Keratinocyte (primary cell): ENCODE measurements at places on chromosomes 6 and 20. TPM values are rescaled to one million over a fixed set of nuclear protein-coding genes. Genes with fewer than 3 reads are reported as not detected.

DNA sequence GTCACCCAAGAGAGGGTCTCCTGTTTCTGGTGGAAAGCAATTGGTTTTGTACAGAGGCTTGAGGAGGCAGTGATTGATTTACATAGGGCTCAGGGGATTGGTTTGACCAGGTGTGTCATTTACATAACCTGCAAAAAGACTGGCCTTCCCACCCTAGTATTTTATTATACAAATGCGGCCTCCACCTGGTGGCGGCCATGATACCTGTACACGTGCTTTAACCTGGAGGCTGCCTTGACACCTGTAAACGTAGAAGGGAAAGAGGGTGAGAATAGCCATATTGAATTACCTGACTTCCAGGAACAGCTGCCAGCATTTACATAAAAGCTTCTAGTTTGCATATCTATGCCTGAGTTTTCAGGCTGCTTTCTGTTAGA is 48.7 kb downstream of the HLA-DPB1 start:
- DNase-seq: no peak

DNA sequence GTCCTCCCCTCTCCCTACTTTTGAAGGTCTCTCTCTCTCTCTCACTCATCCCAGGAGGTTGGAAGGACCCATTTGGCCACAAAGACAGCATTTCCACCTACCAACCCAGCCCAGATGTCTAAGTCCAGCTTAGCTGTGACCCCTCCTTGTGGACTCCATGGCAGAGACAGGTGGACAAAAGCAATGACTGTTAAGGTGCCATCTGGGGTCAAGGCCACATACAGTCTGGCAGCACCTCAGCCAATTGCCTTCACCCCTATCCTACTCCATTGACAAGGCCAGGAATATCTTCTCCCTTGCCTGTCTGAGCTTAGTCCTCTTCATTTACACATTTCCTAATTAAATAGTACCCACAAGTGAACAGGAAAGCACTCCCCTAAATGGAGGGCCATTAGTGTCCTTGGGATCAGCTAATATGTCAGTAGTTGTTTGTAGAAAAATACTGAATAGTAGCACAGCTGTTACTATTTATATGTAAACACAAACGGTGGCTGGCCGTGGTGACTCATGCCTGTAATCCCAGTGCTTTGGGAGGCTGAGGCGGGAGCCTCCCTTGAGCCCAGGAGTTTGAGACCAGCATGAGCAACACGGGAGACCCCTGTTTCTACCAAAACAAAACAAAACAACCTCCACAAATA is 28.8 kb downstream of the GCM1 start:
- DNase-seq: no peak

BTN1A1 gene
- not detected in 3 replicates for polyA plus RNA-seq

LY86 gene
- polyA plus RNA-seq: not detected in 3 replicates

DNA sequence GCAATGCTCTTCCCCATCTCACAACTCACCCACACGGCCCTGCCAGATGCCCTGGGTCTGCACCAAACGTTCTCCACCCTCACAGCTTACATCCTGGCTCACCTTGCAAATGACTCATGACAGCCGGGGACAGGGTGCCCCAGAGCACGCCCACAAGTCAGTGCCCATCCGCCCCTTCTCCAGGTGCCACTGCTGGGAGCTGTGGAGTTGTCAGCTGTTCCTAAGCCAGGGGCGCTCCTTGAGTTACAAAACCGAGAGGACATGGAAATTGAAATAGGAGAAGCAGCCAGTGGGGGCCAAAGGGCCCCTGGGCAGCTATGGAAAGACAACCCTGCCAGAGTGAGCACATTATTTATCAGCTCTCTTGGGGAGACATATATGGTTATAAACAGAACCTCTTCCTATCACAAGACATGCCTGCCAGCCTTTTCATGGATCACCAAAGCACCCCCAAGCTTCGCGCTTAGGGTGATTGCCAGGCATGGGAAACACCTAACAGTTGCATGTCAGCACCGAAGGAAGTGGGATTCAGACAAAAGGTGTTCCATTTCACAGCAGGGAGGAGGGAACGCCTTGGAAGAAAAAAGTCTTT is 236.8 kb downstream of the LY86 start:
- no peak for DNase-seq

- no peak for DNase-seq
Measured at GRCh38 chr20:584161-584970, 25.7 kb downstream of the TCF15 start.

GRCh38 chr6:28251661-28252008 is 434 bp downstream of the ZKSCAN4 start:
- no peak for DNase-seq

DNA sequence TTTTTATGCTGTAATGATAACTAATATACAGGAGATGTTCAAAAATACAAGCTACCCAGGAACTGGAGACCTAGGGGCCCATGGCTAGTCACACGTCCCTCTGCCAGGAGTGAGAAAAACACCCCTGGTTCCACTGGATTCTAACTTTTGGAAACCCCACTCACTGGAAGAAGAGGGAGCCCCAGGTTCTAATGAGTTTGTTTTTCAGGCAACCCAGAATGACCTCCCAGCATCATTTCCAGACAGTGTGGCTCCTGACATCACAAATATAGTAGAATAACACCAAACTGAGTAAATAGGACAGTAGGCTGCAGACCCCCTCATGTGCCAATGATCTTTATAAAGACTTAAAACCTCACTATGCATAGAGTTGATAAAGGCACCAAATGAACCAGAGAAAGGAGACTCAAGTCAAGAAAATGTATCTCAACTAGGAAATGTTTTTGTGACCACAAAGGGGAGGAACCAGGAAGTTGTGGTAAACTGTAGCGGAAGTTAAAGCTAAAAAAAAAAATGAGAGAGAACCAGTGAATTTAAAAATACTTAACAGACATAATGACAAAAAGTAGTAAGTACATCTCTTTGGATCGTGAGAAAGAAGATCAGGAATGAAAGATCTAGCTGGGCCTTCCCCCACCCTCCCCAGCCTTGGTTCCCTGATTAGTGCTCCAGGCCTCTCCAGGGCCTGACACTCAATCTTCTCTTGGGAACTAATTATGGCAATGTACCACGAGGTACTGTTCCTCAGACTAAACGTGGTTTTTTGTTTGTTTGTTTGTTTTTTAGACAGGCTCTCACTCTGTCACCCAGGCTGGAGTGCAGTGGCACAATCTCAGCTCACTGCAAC is 19.8 kb downstream of the HLA-E start:
- no peak for DNase-seq

- DNase-seq: no peak
Measured at GRCh38 chr6:167985911-167986595, 11.4 kb upstream of the KIF25 start.

- DNase-seq: no peak
Measured at GRCh38 chr20:35174458-35175216, 2.8 kb downstream of the PROCR start.

SEL1L2 gene
- polyA plus RNA-seq: not detected in 3 replicates

DNA sequence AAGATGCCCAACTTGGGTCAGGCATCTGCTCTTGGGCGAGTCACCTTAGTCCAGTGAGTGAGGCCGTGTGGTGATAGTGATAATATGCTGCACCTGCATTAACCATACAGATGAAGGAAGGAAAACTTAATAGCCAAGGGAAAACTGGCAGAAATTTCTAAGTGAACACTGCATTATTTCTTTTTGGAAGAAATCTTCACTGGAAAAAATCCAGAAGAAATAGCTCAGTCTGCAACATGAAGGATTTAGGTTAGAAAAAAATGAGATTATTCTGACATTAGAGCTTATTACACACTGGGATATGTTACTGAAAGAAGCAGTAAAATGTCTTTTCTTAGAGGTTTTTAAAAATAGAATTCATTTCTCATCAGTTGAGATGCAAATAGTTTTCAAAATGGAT is 947.3 kb downstream of the KIF16B start:
- DNase-seq: no peak

VGLL2 gene
- not detected in 3 replicates for polyA plus RNA-seq

CFB gene
- 0.84 to 2.9 TPM (median 2.5 TPM) in 3 replicates for polyA plus RNA-seq

DNA sequence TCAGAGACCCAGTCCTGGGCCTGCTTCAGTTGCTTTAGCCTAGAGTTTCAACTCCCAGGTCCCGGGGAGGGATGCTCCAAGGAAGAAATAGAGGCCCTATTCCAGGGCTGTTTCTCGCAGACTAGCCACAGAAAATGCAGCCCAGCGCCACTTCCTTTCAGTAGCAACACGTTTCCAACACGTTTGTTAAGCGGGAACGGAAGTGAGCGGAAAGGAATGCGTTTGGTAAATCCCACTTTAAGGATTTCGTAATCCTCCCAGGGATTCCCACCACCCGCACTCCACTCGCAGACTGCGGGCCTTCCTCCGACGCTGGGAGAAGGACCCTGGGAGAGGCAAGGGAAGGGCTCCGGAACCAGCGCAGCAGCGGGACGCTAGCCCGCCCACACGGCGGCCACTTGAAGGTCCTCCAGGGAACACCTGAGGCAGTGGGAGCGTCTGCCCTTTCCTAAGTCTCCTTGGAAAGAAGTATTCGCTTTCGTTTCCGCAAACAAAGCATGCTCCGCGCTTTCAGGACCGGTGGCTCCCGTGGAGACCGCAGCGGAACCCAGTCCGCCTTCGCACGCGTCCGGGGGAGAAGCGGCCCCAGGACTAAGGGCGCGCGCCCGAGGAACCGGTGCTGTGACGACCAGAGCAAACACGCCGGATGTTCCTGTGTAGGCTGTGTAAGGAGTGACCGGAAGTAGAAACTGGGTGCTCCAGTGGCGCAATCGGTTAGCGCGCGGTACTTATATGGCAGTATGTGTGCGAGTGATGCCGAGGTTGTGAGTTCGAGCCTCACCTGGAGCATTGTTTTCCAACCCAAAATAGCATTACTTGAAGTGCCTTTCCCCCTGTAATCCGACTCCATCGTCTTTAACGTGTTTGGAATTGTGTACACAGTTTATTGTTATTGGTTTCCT is 227.6 kb upstream of the PRSS16 start:
- peak; percentile 77 for DNase-seq

FAM83C gene
- polyA plus RNA-seq: 12.4 to 23.0 TPM (median 12.6 TPM) in 3 replicates

- DNase-seq: peak; percentile 1
Measured at GRCh38 chr6:135423649-135424128, 73.9 kb downstream of the AHI1 start.

DNA sequence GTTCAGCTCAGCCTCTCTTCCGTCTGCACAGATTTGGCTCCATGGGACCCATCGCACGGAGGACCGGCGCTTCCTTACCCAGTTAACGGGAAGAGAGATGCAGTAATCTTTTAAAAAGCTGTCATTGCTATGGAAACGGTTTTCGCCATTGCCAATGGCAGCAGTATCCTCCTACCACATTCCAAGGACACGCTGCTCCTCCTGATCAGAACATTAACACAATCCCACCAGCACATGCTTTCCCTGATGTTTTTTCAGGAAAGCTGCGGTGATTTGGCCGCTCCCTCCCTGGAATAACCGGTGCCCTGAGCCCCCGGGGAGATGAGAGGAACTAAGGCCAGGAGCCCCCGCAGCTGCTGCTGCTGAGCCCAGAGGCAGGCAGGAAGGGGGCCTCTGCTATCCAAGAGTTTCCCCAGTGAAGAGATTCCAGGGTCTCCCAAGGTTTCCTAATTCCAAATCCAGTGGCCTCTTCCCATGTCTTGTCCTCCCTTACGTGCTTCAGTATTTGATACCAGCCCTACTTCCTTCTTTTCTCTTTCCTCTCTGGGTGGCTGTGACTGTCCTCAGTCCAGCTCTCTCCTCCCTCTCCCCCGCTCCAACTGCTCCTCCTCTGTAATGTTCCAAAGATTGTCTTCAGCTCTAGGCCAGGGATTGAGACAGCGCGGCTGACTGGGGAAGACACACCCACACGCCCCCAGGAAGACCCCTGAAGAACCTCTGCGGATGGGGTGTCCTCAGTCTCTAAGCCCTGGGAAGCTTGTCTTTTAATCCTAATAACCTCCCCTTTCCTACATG is 2.6 kb downstream of the BNIP5 start:
- DNase-seq: no peak

FANCE gene
- polyA plus RNA-seq: 4.2 to 6.4 TPM (median 5.8 TPM) in 3 replicates

GRCh38 chr20:46749147-46749546 is 39.7 kb downstream of the SLC2A10 start:
- DNase-seq: no peak

DNA sequence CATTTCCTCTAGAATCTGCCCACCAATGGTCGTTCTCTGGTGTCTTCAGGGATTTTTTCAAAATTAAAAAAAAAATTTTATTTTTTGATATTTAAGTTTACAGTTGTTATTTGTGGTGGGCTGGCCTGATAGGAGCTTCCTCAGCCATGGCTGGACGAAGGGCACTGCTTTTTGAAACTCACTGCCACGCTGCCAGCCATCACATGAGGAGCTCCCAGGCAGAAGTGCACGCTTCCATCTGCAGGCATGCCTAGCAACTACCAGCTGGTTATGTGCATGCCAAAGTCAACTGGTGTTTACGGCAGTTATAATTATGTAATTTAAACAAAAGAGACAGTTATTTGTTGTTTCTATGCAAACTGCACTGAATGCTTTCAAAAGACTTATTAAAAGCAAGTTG is 105.1 kb downstream of the IRF4 start:
- no peak for DNase-seq

DNA sequence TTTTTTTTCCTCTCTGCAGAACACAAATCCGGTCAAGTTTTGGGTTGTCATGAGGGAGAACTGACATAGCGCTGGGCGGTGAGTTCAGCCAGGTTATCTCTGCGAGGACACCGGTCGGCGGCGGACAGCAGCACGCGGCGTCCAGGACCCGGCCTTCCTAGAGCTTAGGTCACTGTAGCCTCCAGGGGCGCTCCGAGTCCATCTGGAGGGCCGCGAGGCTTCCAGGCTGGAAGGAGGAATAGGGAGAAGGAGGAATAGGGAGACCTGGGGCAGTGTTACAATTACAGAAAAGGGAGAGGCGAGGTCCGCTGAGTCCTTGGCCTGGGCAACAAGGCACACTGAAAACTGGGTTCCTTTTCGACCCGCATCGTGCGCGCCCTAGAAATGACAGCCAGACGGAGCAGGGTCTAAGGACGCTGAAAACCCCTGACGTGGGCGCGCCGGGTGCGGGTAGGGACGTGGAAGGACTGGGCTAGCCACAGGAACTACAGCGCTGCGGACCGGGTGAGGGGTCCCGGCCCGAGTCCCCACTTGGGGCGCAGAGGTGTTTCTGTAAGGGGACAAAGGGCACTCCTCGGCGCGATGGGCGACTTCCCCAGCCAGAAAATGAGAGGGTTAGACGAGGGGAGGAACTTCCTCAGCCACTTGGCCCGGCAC is 536 bp upstream of the FNDC1 start:
- no peak for DNase-seq

GRCh38 chr6:45737331-45738056 is 278.2 kb downstream of the CLIC5 start:
- no peak for DNase-seq

- no peak for DNase-seq
Measured at GRCh38 chr6:37539171-37540028, 39.7 kb upstream of the CCDC167 start.

- no peak for DNase-seq
Measured at GRCh38 chr6:135268263-135268662, 87.2 kb downstream of the MYB start.
